ENCODE measurements at places on chromosomes 16 and 17. TPM values are rescaled to one million over a fixed set of nuclear protein-coding genes. Genes with fewer than 3 reads are reported as not detected.

- no peak for ATAC-seq
Measured at GRCh38 chr16:16805809-16806208, 426.9 kb downstream of the NPIPA7 start.

GRCh38 chr16:20868890-20869289, 31.3 kb downstream of the DCUN1D3 start:
- ATAC-seq: peak; percentile 9

DNA sequence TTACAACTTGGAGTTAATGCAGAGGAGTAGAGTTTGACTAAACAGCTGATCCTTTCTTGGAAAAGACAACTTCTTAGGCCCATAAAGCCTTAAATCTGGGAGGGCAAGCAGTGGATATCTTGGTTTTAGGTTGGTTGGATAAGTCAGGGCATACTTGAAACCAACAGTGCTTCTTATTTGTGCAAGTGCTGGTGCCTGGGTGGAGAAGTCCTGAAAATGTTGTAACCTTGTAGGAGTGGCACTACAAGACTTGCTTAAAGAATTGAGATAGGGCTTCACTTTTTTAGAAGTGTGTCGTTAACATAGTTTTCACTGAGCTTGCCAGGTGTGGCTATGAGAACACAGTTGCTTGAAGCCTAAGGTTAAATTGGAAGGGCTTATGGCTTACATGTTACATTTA, 6.2 kb downstream of the MSI2 start:
- no peak for ATAC-seq

PDILT gene
- total RNA-seq: not detected

Data from esophagus mucosa (tissue), 1 donor.